ENCODE measurements at places on chromosomes 7 and 10.

- DNase-seq = no peak
These were observed 569.5 kb downstream of the TYW1 start for GRCh38 chr7:67566101-67566500.

DNA sequence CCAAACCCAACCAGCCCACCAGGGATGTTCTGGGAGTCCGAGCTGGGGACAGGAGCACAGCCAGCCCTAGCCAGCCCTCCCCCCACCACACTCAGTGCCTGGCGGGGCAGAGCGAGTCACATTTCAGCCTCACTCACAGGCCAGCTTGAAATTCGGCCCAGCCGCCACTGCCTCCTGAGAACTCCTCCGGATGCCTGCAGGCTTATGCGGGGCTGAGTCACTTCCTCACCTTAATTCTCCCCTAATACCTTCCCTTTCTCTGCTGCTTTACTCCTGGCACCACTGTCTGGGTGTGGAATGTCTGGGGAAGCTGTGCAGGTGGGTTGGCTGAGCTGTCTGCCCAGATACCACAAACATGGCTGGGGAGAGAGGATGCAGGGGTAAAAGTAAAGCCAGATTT is 22.6 kb upstream of the DLG5 start:
- DNase-seq = no peak

DNA sequence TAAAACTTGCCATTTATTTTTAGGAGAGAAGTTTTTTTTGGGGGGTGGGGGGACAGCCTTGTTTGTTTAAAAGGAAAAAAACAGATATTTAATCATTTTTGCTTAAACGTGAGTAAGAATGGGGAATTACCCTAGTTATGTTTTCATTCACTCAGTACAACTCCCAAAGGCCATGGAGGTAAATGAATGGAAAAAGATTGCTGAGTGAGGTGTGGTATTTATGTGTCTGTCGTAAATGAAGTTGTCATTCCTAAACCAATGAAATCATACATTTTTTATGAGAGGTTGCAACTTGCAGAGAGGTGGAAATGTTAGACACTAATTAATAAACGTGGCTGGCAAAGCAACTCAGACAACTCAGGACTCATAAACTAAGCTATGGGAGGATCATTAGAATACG is 218.1 kb downstream of the CELF2 start:
- DNase-seq = no peak

GRCh38 chr10:62779487-62780248 is 24.9 kb upstream of the ADO start:
- DNase-seq = no peak

DNA sequence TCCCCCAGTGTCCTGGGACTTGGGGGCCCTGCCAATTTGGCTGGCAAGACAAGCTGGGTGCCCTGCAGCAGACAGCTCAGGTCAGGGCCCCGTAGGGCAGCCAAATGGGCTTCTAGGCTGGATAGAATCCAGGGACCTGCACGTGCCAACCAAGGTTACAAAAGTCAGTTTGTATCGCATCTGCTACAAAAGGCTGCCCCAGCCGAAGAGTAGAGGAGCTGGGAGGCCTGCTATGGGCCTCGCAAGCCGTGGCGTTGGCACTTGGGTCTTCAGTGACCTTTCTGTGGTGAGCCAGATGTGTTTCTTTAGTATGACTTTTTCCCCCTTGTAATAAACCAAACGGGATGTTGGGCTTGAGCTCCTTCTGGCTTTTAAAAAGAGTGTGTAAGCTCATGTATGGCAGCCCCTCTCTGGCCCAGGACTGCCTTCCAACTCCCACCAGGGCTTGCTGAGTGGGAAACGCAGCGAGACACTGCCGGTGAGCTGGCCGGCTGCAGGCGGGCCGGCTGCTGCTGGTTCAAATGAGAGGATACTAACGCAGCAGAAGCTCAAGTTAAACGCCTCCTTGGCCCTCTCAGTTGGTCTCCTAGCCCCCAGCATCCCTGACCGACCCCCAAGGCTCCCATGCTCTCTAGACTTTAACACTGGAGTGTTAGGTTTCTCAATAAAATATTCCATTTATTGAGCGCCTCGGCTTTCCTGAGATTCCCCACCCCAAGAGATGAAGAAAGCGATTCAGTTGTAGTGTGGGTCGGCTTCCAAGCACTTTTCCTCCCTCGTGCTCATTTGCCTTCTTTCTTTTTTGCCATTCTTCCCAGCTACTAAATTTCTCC is 3.1 kb upstream of the HOXA10 start:
- no peak for DNase-seq

GRCh38 chr10:58475322-58476277 is 37.1 kb upstream of the BICC1 start:
- DNase-seq = no peak

Measured in LNCaP clone FGC (cell line).